ENCODE measurements at places on chromosomes 3 and 15.

DNA sequence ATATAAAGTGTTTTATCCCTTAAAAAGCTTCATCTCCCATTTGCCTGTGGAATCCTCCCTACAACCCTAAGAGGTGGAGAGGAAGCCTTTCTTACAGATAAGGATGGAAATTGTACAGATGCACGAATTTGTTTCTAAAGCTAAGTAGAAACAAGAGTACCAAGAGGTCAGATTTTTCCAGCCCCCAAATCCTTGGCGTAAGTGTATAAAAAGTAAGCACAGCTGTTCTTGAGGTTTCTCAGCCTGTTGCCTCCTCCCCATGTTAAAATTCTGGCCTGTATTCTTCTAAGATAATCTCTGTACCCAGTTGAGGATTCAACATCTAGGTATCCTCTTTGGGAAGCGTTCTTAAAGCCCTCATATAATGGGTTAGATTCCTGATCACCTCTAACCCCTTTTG, 34.9 kb downstream of the RAB7A start:
- DNase-seq = no peak

GRCh38 chr15:23532024-23532423, 33.5 kb upstream of the MKRN3 start:
- no peak for DNase-seq

GRCh38 chr15:93070132-93070531, 18.9 kb downstream of the RGMA start:
- DNase-seq = no peak

GRCh38 chr3:186644683-186645082, 4.5 kb downstream of the FETUB start:
- DNase-seq = no peak

- DNase-seq = no peak
Measured at GRCh38 chr15:78327466-78327865, 12.7 kb upstream of the CRABP1 start.

DNA sequence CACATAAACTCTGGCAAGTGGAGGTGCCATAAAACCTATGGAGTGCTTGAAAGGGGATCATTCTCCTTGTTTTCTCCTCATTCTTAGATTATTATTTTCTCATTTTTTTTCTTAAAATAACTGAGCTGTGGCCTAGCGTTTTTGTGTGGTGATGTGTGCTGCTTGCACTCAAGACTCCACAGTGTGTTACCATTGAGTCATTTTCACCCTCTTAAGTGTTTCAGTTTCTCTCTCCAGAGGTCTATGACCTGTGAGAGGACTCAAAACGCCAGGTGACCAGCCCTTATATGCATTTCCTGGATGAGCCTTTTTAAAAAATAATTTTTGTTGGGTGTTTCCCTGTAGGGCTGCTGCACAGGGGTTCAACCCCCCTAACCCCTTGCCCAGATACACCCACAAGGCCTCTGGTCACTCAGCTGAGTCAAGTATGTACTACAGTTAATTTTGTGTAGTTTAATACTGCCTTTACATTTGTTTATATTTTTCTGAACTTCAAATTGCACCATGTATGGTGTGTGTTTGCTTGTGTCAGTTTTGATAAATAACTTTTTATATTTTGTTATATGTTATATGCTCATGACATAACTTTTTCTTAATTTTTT, 15.4 kb upstream of the BTLA start:
- no peak for DNase-seq

DNA sequence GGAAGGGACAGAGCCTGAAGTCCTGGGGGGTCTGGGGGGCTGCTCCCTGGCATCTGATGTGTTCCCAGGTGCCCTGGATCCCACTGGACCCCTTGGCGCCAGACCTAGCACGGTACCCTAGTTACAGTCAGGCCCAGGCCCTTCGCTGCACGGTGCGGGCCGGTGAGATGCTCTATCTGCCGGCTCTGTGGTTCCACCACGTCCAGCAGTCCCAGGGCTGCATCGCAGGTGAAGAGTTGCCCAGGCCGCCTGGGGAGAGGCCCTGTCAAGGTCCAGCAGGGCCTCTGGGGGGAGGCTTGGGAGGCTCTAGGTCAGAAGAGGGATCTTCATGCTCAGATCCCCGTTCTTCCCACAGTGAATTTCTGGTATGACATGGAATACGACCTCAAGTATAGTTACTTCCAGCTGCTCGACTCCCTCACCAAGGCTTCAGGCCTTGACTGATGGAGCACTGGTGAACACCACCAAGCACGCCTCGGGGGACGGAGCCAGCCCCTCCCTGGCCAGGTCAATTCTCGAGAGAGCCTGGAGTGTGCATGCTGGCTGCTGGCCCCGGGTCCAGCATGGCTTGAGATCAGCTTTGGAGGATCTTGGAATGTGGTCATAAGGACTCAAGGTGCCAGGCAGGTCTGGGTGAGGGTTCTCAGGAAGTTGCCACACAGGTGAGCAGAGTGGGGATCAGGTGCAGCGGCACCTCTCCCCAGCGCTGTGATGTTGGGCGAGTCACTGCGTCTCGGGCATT, 1.8 kb upstream of the PLA2G4B start:
- DNase-seq = no peak
